ENCODE measurements at places on chromosomes 3 and 15. TPM values are rescaled to one million over a fixed set of nuclear protein-coding genes. Genes with fewer than 3 reads are reported as not detected.

DNA sequence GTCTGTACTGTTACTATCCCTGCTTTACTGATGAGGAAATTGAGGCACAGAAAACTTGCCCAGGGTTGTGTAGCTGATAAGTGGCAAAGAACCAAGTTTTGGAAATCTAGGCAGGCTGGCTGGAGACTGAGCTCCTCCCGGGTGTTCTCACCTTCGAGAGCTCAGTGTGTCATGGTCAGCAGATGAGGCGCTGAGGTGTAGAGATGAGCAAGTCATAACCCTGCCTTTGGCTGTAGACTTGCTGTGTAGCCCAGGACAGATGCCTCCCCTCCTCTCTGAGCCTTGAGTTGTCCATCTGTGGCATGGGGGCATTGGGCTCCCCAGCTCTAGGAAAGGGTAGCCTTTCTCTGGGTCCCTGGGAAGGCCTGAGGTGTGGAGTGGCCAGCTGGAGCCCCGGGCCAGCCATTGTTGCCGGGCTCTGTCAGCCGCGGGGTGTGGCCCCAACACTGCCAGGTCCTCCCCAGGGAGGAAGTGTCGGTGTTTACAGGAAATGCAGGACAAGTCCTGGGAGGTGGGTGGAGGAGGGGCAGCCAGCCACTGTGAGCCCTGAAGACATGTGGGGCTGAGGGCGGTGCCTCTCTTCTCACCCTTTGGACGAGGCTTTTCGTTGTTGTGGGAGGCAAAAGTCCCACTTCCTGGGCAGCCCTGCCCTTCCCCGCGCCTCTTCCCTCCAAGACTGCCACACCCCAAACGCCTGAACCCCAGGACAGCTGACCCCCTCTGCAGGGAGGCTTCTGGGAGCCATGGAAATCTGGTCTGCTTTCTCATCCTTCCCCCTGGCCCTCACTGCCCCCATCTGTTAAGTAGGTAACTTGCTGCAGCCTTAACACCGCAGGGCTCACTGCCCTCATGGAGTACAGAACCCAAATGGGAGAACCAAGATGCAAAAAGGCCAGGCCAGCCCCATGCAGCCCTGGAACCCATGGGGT, 29.1 kb downstream of the FGD5 start:
- peak; percentile 91 for DNase-seq

DNA sequence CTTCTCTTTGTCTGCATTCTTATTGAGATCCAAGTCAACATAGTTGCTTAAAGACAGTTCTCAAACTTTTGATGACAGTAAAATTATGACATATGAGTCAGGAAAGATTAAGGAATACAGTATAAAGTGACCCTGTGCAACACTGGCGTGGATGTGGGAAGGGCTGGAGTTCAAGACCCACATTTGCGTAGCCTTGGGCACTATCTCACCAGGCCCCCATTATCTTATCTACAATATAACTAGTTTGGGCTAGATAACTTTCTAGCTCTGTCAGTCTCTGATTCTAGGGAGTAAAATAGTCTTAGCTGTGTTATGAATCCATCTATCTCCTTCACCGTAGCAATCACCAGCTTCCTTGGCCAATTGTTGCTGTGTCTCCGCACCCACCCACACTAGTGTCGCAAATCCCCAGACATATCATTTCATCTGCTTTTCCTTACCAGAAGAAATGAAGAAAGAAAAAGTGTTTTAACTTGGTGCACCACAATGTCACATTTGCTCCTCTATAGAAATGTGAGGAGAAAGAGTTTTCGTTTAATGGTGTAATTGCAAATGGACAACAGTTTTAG, 14.9 kb upstream of the TM4SF4 start:
- no peak for DNase-seq

DNA sequence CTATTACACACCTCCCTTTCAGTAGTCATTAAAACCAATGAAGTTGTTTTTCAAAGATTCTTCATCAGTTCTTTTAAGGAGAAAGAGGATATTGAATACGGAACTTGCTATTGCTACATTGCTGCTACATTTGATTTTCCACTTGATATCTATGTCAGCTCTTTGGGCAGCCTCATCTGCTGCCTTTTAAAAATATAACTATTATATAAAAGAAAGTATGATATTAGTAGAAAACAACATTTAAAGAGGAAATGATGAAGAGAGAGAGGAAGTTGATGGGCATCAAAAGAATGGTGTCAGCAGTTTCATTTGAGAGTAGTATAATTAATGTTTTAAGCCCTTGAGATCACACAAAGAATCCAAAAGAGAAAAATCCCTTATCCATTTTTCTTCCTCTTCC, 171.4 kb downstream of the NFKBIZ start:
- DNase-seq, result no peak

BSN gene
- 1.1 TPM for total RNA-seq

GOLGA6L9 gene
- total RNA-seq, result 4.0 TPM

RASA2 gene
- 17.9 TPM for total RNA-seq
